ENCODE measurements at places on chromosomes 5 and 9. TPM values are rescaled to one million over a fixed set of nuclear protein-coding genes. Genes with fewer than 3 reads are reported as not detected.

LRRC19 gene
- not detected for total RNA-seq

TYRP1 gene
- not detected for total RNA-seq

NR6A1 gene
- total RNA-seq: 0.22 TPM

ACOT12 gene
- not detected for total RNA-seq

FIBCD1 gene
- not detected for total RNA-seq

SNCAIP gene
- total RNA-seq: not detected

ADAMTS2 gene
- total RNA-seq: not detected

CARTPT gene
- not detected for total RNA-seq

DNA sequence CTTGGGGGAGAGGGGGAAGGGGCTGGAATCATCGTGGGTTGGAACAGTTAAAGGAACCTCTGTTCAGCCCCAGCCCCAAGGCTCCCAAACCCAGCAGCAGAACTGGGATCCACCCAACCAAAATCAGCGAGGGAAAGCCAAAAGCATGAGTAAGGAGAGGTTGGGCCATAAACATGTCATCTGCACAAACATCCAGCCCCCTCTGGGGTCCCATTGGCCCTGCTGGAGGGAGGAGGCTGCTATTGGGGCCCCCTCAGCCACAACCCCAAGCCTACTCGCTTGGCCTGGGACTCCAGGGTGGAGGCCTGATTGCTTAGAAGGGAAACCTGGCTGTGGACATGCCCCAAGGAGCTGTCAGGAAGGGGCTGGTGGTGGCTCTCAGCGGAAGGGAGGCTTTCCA, 154.9 kb downstream of the FGF18 start:
- no peak for DNase-seq

GRCh38 chr5:163281512-163281911, 155.9 kb upstream of the CCNG1 start:
- no peak for DNase-seq

GRCh38 chr5:158899211-158899610, 200.5 kb downstream of the EBF1 start:
- no peak for DNase-seq

DNA sequence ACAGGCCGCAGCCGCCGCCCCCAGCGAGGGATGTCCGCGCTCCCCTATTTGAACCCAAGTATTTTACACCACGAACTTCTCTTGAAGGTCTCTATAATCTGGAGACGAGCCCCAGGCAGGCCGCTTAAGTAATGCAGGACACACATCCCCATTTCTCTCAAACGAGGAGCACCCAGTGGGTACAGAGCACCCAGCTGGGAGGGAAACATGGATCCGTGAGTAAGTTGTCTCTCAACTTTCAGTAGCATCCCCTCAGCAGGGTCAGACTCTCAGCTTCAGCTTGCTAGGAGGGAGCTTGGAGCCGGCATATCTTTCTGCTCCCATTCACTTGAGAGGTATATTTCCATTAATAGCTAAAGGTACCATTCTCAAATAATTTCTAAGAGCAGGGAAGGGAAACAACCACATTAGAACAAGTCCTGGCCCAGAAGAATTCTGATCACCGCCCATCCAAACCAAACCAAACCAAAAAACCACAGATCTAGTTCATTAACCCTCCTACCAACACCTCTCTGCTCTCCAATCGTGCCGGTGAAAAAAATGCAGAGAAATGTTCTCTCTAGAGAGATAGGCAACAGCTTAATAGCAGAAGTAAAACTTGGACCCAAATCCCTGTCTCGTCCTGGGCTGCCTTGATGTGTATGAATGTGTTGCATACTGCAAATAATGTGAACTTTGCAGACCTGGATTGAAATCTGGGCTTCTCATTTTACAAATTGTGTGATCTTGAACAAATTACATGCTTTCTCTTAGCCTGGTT, 910 bp downstream of the TDRD7 start:
- DNase-seq: no peak

- no peak for DNase-seq
Observed at GRCh38 chr5:32090755-32091128, 83.4 kb downstream of the GOLPH3 start.

DNA sequence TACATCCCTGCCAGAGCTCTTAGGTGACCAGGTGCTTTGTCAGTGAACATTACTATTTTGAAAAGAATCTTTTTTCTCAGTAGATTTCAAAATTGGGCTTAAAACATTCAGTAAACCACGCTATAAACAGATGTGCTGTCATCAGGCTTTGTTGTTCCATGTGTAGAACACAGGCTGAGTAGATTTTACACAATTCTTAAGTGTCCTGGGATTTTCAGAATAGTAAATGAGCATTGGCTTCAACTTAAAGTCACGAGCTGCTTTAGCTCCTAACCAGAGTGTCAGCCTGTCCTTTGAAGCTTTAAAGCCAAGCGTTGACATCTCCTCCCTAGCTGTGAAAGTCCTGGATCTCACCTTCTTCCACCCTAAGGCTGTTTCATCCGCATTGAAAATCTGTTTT, 83.6 kb downstream of the CARTPT start:
- no peak for DNase-seq

- no peak for DNase-seq
Observed at GRCh38 chr9:18138656-18139055, 335.3 kb upstream of the ADAMTSL1 start.

GRCh38 chr5:98961665-98962344, 33.0 kb upstream of the CHD1 start:
- DNase-seq: no peak

GRCh38 chr5:143979044-143979690, 167.2 kb downstream of the HMHB1 start:
- no peak for DNase-seq

GRCh38 chr5:175896301-175897040, 25.1 kb downstream of the CPLX2 start:
- DNase-seq: no peak

- DNase-seq: no peak
Observed at GRCh38 chr9:111994831-111995458, 98.3 kb downstream of the UGCG start.

GRCh38 chr9:117485176-117485575, 70.3 kb upstream of the ASTN2 start:
- no peak for DNase-seq

DNA sequence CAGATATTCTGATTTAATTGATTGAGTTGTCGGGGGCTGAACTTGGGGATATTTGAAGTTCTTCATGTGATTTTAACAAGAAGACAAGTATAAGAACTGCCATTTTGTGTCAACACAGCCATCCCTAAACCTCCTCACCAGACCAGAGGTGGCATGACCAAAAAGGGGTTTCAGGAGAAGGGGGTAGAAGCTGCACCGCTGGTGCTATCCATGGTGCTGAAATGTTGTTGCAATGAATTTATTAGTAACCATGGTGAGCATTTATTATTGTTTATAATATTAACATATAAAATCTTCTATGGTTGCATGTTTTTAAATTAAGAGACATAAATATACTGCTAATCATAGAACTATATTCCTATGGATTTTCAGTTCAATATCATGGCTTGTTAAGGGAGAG, 72.3 kb downstream of the GNA14 start:
- DNase-seq: no peak

DNA sequence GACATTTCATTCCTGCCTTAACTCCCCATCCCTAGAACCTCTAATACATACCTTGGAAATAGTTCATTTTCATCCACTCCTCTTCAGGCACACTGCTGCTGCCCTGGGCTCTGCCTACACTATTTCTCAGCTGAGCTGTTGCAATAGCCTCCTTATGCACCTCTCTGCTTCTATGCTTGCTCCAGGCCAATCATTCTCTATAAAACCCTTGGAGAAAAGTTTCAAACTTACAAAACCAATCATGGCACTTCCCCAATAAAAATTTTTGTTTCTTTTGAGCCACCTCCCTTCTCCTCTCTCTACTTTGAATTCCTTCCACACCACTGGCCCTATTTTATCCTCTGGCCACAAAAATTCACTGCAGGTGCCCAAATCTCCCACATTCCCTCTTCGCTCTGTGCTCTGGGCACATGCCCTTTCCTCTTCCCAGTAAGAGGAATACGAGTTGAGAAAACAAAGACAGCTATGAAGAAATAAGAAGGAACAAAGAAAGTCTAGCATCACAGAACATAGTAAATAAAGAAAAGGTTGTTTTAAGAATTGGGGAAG, 301.4 kb downstream of the ELAVL2 start:
- no peak for DNase-seq

DNA sequence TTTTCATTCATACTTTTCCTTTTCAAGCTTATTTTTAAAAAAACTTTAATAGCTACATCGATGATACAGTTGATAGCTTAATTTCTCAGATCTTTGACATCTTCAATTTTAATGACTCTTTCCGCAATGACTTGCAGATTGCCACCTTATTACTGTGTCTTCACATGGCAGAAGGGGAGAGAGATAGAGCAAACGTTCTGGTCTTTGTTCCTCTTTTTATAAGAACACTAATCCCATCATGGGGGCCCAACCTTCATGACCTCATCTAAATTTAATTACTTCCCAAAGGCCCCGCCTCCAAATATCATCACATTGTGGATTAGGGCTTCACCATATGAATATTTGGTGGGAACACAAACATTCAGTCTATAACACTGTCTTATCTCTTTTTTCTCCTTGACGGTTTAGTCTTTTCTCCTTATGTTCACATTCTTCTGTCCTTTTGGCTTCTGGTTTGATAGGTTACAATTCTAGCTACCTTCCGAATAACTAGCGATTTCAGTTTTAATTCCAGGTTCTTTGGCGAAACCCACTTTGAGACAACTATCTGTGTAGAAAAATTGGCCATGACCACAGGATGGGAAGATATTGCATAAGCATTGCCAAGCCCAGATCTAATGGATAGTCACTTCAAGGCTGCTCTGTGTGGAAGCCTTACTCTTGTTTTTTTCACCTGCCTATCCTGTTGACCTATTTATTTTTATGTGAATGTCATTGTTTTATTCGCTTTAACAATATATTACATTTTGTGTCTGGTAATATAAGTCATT, 5.0 kb downstream of the ZNF189 start:
- DNase-seq: no peak

DNA sequence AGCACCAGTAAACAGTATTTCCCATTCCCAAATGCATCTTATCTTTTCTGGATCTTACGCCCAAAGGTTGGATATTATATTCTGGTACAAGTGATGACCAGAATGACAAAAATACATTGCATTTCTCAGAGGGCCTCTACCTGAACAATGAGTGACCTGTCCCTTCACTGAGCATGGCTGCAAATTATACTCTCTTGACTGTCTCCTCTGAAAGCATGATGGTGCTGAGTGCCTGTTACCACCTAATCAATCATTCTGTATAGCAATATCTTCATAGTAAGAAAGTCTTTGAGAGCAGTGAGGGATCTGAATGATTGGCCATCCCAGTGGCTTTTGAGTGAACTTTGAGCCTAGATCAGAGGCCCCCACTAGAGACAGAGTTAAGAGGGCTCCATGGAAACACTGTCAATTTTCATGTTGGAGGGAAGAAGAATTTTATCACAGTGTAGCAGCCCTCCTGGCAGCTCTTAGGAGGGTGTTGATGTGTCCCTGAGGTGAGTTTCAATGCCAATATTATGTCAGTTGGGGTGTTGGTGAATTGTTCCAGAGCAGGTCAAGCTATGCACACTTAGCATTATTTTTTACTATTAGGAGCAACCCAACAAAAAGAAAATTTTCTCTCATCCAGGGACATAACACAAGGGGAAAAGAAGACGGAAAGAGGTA, 171.7 kb downstream of the MARCHF11 start:
- no peak for DNase-seq

All from T-helper 17 cell (primary cell).